Activated naive CD4-positive, alpha-beta T cell treated with anti-CD3 and anti-CD28 coated beads for 36 hours (primary cell): ENCODE measurements at places on chromosomes 6 and 20. TPM values are rescaled to one million over a fixed set of nuclear protein-coding genes. Genes with fewer than 3 reads are reported as not detected.

The ZBTB12 gene
- 0.57 TPM for total RNA-seq

The BPIFA1 gene
- total RNA-seq, result not detected

The TUBB2B gene
- not detected for total RNA-seq

The RBBP8NL gene
- total RNA-seq, result not detected

The OVOL2 gene
- not detected for total RNA-seq

The SCUBE3 gene
- total RNA-seq, result not detected

The RAMACL gene
- total RNA-seq, result 0.52 TPM

The DSN1 gene
- total RNA-seq, result 24.7 TPM

The KHDC1 gene
- 1.6 TPM for total RNA-seq

- H3K36me3 ChIP-seq, result no peaks in the 10 kb centered on the region
- peak; percentile 23 for DNase-seq
- no peaks in the 10 kb centered on the region for H3K4me1 ChIP-seq
- H3K27me3 ChIP-seq, result no peaks in the 10 kb centered on the region
Observed at GRCh38 chr20:44264287-44264686, 17.2 kb downstream of the GDAP1L1 start.

GRCh38 chr20:58431134-58431533 lies 42.1 kb downstream of the VAPB start:
- H3K36me3 ChIP-seq, result peaks cover 21% of the 10 kb centered on the region
- H3K4me3 ChIP-seq, result no peak overlapping the region
- no peaks in the 10 kb centered on the region for H3K27me3 ChIP-seq
- H3K27ac ChIP-seq, result no peak overlapping the region
- H3K4me1 ChIP-seq, result peaks cover 35% of the 10 kb centered on the region

DNA sequence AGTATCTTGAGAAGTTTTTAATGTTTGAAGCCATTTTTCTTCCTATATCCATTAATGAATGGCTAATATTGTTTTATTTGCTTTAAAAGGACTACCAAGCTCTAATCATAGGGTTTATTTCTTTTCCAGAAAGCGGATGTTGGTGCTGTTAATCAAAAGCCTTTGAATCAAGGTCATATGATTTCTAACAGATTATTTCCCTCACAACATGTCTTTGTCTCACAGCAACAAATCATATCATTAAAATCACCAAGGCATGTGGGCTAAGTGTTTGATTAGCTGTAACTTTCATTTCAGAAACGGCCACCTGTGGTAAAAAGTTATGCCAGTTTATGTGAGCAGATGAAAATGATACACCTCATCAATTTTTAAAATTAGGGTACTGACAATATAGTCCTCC lies 21.7 kb downstream of the TRAF3IP2 start:
- H3K36me3 ChIP-seq, result peaks cover 5% of the 10 kb centered on the region
- no peak overlapping the region for H3K4me3 ChIP-seq
- H3K4me1 ChIP-seq, result peaks cover 14% of the 10 kb centered on the region
- H3K27me3 ChIP-seq, result no peaks in the 10 kb centered on the region

DNA sequence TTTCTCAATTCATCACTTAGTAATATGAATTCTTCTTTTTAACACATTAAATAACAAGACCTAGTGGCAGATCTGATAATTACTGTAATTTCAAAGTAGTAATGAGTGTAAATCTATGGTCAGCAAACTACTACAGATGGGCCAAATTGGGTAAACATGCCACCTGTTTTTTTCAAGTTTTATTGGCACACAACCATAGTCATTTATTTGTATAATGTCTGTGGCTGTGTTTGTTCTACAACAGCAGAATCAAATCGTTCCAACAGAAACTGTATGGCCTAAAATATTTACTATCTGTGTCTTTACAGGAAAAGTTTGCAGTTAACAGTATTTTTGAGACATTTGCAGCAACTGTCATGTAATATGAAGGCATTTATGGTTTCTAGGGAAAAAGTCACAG lies 86.1 kb upstream of the EYA2 start:
- no peaks in the 10 kb centered on the region for H3K36me3 ChIP-seq
- no peak overlapping the region for H3K27ac ChIP-seq
- no peak overlapping the region for H3K4me3 ChIP-seq

DNA sequence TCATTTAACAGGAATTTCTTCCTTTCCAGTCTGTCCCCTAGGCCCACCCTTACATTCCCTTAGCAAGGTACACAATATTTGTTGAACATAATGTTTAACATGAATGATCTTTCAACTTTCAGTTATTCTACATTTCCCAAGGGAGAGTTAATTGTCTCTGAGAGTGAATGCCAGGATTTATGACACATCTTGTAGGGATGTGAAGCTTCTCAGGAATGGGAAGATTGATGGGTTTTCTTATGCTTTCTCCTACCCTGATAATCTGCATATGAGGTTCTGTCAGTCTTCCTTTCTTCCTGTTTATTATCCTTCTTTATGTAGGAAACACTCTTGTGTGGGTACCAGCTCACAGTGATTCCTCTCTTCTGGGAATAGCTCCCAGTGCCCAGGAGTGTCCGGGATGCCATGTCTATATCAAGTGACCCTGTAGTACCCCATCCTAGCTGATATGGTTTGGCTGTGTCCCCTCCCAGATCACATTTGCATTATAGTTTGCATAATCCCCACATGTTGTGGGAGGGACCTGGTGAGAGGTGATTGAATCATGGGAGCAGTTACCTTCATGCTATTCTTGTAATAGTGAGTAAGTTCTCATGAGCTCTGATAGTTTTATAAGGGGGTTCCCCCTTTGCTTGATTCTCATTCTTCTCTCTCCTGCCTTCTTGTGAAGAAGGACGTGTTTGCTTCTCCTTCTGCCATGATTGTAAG lies 7.1 kb upstream of the FYN start:
- peaks cover 2% of the 10 kb centered on the region for H3K4me1 ChIP-seq
- no peak for DNase-seq
- no peak overlapping the region for H3K27ac ChIP-seq
- no peaks in the 10 kb centered on the region for H3K27me3 ChIP-seq
- no peak overlapping the region for H3K4me3 ChIP-seq

GRCh38 chr6:14016935-14017625 lies 92.3 kb downstream of the RNF182 start:
- no peaks in the 10 kb centered on the region for H3K4me1 ChIP-seq
- H3K27ac ChIP-seq, result no peak overlapping the region
- DNase-seq, result no peak
- no peak overlapping the region for H3K4me3 ChIP-seq
- H3K36me3 ChIP-seq, result no peaks in the 10 kb centered on the region

DNA sequence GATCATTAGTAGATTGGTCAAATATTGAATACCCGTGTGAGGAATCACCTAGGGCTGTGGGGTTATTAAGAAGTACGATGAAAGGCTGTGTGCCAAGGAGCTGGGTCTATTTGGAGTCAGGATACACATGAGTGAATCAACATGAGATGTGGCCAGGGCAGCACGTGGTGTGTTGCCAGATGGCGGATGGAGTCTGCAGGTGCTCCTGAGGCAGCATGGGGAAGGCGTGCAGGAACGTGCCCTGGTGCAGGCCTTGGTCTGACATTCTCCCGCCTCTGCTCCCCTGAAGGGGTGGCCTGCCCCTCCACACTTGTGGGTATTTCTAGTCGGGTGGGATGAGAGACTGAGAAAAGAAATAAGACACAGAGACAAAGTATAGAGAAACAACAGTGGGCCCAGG lies 39.0 kb upstream of the SLC22A1 start:
- no peak overlapping the region for H3K4me3 ChIP-seq
- H3K36me3 ChIP-seq, result peaks cover 49% of the 10 kb centered on the region
- no peaks in the 10 kb centered on the region for H3K27me3 ChIP-seq
- no peak overlapping the region for H3K27ac ChIP-seq
- peaks cover 1% of the 10 kb centered on the region for H3K4me1 ChIP-seq
- DNase-seq, result no peak

DNA sequence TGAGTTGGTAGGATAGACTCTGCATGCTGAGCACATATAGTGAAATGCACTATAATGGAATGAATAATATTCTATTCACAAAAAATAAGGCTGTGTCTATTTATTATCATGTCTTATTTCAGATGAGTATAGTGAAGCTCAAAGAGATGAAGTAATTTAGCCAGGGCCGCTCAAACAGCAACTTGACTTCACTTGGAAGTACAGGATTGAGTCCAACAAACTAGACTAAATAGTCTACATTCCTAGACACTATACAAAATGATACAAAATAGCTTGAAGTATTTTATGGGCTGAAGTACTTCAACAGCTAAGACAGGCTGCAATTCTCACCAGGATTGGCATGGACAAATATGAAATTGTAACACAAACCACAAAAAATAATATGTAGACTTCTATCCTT lies 144.5 kb upstream of the DST start:
- no peak overlapping the region for H3K27ac ChIP-seq
- H3K4me3 ChIP-seq, result no peak overlapping the region
- H3K4me1 ChIP-seq, result no peaks in the 10 kb centered on the region
- peaks cover 13% of the 10 kb centered on the region for H3K27me3 ChIP-seq
- no peaks in the 10 kb centered on the region for H3K36me3 ChIP-seq

GRCh38 chr6:148971031-148971927 lies 224.4 kb downstream of the UST start:
- H3K27ac ChIP-seq, result no peak overlapping the region
- no peak for DNase-seq
- H3K4me3 ChIP-seq, result no peak overlapping the region
- H3K36me3 ChIP-seq, result no peaks in the 10 kb centered on the region

- no peaks in the 10 kb centered on the region for H3K36me3 ChIP-seq
- H3K27me3 ChIP-seq, result peaks cover 6% of the 10 kb centered on the region
- H3K27ac ChIP-seq, result no peak overlapping the region
Observed at GRCh38 chr6:100186552-100186951, 192.5 kb upstream of the MCHR2 start.

GRCh38 chr20:9112541-9113515 lies 43.9 kb downstream of the PLCB4 start:
- no peaks in the 10 kb centered on the region for H3K36me3 ChIP-seq
- no peak for DNase-seq
- H3K4me1 ChIP-seq, result no peaks in the 10 kb centered on the region
- H3K27ac ChIP-seq, result no peak overlapping the region

GRCh38 chr20:19773471-19773870 lies 15.4 kb downstream of the RIN2 start:
- no peaks in the 10 kb centered on the region for H3K36me3 ChIP-seq
- H3K27ac ChIP-seq, result no peak overlapping the region
- DNase-seq, result no peak
- H3K4me3 ChIP-seq, result no peak overlapping the region
- peaks cover 3% of the 10 kb centered on the region for H3K27me3 ChIP-seq

GRCh38 chr20:37907677-37908401 lies 4.9 kb downstream of the VSTM2L start:
- peaks cover 5% of the 10 kb centered on the region for H3K4me1 ChIP-seq
- no peak overlapping the region for H3K4me3 ChIP-seq
- no peak overlapping the region for H3K27ac ChIP-seq
- peaks cover 61% of the 10 kb centered on the region for H3K27me3 ChIP-seq
- DNase-seq, result no peak
- no peaks in the 10 kb centered on the region for H3K36me3 ChIP-seq

- no peak for DNase-seq
- H3K36me3 ChIP-seq, result no peaks in the 10 kb centered on the region
- no peak overlapping the region for H3K4me3 ChIP-seq
- peaks cover 81% of the 10 kb centered on the region for H3K27me3 ChIP-seq
- peaks cover 16% of the 10 kb centered on the region for H3K4me1 ChIP-seq
Observed at GRCh38 chr6:108157234-108157980, 8.4 kb upstream of the NR2E1 start.

DNA sequence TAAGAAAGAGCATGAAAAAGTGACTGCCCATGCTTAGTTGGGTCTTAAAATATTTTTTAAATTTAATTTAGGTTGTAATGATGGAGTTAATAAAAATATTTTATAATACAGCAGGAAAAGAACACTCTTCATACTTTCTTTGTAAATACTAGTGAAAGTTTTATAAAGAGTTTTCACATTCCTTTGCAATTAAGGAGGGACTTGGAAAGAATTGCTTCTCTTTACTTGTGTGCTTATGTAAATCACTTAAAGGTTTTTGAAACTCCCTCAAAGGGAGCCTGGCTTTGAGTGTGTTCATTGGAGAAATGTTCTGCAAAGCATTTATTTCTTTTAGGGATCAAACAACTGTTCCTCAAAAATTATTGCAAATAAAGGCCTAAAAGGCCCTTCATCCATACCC lies 11.6 kb upstream of the TFAP2B start:
- no peaks in the 10 kb centered on the region for H3K36me3 ChIP-seq
- H3K27ac ChIP-seq, result no peak overlapping the region
- DNase-seq, result no peak
- H3K4me1 ChIP-seq, result no peaks in the 10 kb centered on the region
- peaks cover 7% of the 10 kb centered on the region for H3K27me3 ChIP-seq
- no peak overlapping the region for H3K4me3 ChIP-seq

DNA sequence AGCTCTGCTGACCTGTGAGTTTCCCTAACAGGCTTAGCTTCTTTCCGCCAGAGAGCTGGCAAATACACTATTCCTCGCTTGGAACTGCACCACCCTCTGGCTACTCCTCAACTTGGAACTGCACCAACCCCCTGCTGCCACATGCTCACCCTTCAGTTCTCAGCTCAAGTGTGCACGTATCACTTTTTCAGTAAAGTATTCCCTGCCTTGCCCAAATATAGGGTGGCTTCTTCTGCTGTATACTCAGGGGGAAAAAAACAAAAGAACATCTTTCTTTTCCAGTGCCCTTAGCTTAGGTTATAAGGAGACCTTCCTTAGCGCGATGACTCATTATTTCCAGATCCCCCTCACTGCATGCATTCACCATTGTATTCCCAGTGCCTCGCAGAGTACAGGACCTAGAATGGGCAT lies 21.2 kb downstream of the GNAS-AS1 start:
- H3K27ac ChIP-seq, result no peak overlapping the region
- no peaks in the 10 kb centered on the region for H3K4me1 ChIP-seq
- H3K36me3 ChIP-seq, result peaks cover 2% of the 10 kb centered on the region
- peaks cover 5% of the 10 kb centered on the region for H3K27me3 ChIP-seq
- no peak for DNase-seq

- no peak overlapping the region for H3K27ac ChIP-seq
- H3K4me3 ChIP-seq, result peak overlapping the region; percentile 18
- H3K27me3 ChIP-seq, result peaks cover 14% of the 10 kb centered on the region
- peaks cover 21% of the 10 kb centered on the region for H3K4me1 ChIP-seq
Observed at GRCh38 chr20:2820084-2820895, 4.1 kb downstream of the TMEM239 start.

GRCh38 chr20:49634116-49634515 lies 66.2 kb upstream of the PTGIS start:
- no peak overlapping the region for H3K27ac ChIP-seq
- peaks cover 23% of the 10 kb centered on the region for H3K36me3 ChIP-seq
- no peak for DNase-seq
- H3K27me3 ChIP-seq, result no peaks in the 10 kb centered on the region
- no peak overlapping the region for H3K4me3 ChIP-seq
